ENCODE measurements at places on chromosomes 4 and X. TPM values are rescaled to one million over a fixed set of nuclear protein-coding genes. Genes with fewer than 3 reads are reported as not detected.

The MAMLD1 gene
- polyA plus RNA-seq = 21.1 TPM

The FGFBP1 gene
- not detected for polyA plus RNA-seq

The MAGEA12 gene
- polyA plus RNA-seq = not detected

The IGSF1 gene
- 85.8 TPM for polyA plus RNA-seq

The ATP2B3 gene
- 0.36 TPM for polyA plus RNA-seq

The TLR2 gene
- 4.6 TPM for polyA plus RNA-seq

The HHIP gene
- 3.2 TPM for polyA plus RNA-seq

The TCEAL9 gene
- polyA plus RNA-seq = 115 TPM

The CSAG1 gene
- polyA plus RNA-seq = not detected

The PSAPL1 gene
- not detected for polyA plus RNA-seq

The ADGRG2 gene
- 2.5 TPM for polyA plus RNA-seq

The FGF16 gene
- polyA plus RNA-seq = 2.2 TPM

The GNRHR gene
- 0.50 TPM for polyA plus RNA-seq
